T-helper 9 cell (primary cell): ENCODE measurements at places on chromosomes 16 and 17.

DNA sequence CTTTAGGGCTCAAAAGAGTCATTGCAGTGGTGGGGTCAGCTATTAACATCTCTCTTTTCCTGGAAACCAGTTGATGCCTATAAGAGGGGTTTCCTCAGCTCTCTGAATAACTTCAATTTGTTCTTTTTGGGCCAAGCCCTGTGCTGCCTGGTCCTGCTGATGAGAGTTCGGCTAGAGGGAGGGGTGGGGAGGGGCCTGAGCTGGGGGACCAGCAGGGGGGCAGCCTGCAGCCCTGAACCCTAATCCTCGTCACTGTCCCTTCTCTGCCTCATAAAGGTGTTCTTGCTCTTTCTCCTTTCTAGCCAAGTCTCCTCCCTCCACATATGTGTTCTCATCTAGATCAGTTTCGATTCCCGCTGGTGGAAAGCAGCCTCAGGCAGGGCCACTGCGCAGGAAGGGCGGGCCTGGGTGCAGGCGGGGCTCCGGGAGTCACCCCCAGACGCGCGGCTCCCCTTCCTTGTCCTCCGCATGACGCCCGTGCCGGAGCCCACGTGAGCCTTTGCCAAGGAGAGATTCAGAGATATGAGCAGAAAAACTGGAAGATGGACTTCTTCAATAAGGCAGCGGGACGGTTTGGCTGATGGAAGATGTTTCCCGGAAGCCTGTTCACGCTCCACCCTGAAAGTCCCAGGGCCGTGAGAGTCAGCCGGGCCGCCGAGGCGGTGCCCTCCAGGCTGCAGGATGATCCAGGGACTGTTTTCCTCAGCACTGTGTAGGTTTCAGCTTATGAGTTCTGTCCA lies 15.0 kb upstream of the RHOT1 start:
- peak; percentile 72 for DNase-seq

GRCh38 chr16:67016681-67017420 lies 12.1 kb upstream of the CBFB start:
- no peak for DNase-seq

DNA sequence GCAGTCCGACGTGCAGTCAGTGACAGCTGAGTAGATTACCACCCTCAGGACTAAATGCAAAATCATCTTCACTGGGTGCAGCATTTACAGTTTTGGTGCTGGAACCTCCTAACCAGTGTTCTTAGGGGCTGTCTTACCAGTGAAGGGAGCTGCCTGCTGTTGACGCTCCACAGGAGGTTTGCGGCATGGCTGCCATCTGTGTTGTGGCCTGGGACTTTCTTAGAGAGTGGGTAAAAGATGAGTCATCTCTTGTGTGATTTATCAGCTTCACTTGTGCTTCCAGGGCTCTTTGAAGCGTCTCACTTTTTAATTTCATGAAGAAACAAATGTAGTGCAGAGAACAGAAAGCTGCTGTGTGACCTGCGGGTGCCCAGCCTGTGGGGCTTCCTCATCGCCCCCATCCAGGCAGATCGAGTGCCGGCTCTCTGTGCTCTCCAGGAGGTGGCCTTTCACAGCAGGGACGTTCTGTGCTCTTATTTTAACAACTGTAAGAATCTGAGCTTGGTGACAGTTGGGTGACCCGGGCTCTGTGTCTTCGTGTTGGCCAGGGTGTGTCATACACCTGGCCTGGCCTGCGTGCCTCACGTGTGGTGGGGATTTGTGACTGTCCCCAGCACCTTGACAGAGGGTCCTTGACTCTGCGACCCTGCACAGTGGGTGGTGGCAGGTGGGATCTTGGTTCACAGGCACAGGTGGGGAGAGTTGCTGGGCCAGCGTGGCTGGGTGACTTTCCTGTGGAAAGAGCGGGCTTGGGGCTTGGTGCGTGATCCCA lies 24.3 kb upstream of the ZNF750 start:
- DNase-seq: peak; percentile 76

GRCh38 chr17:55421179-55421934 lies at the start of gene MMD:
Gene MMD, minus strand, starts transcription at chr17:55421835. Its CDS starts 140 bp downstream, at chr17:55421695.
- peak; percentile 10 for DNase-seq

- DNase-seq: no peak
Measured at GRCh38 chr16:20938426-20938825, 37.9 kb downstream of the LYRM1 start.

DNA sequence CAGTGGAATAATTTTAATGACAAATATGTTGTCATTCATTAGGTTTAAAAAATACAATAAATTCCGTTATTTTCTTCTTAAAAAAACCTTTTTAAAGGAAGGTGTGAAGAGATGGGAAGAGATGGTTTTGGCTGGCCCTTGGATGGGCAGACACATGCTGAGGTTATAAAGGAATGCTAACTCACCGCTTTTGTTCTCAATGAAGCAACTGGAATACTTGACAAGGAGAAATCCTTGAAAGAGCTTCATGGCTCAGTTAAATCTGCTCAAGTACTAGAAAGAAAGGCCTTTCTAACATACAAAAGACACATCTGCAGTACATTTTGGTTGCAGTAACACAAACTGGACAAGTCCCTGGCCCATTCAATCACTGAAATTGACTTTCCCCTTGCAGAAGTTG lies 158.3 kb upstream of the KCNJ16 start:
- no peak for DNase-seq

DNA sequence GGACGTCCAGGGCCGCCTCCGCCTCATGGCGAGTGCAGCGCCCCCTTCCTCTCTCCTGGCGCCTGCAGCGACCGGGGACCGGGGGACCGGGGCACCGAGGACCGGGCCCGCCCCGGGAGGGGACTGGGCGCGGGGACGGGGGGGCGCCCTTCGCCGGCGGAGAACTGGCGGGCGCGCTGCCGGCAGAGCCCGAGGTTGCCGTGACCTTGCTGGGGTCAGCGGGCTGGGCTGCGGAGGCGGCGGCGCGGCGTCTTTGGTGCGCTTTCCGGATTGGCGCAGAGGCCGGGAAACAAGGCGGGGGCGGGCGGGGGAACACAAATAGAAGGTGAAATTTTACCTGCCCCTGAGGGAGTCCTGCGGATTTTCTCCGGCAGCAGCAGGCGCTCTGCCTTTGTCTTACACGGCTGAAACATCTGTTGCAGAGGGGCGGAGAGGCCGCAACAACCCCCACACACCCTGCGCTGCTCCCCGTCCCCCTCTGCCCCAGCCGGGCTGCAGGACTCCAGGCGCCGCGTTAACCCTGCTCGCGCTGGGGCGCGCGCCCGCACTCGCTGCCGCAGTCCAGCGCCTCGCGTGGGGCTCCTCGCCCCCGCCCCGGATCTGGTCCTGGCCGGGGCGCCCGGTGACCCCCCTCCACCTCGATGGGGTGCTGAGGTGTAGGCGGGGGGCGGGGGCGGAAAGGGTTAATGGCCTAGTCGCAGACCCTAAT lies 53.5 kb downstream of the SREBF1 start:
- peak; percentile 53 for DNase-seq

- DNase-seq: no peak
Measured at GRCh38 chr17:36743130-36743529, 141.7 kb downstream of the MRM1 start.

DNA sequence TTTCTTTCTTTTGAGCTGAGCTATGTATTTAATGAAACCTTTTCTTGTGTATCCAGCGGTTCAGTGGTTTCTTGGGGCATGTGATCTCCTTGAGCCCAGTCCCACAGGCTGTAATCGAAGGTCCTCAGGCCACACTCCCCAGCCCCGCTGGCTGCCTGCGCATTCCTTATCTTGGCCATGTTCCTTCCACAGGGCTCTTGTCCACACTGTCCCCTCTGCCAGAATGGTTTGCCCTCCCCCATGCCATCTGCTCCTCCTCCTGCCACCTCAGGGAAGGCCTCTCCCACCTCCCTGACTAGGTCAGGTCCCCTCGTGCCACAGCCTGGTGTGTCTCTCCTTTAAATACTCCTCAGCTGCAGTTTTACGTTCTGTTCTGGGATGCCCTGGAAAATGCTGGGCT lies 12.1 kb upstream of the NLRC5 start:
- DNase-seq: no peak

DNA sequence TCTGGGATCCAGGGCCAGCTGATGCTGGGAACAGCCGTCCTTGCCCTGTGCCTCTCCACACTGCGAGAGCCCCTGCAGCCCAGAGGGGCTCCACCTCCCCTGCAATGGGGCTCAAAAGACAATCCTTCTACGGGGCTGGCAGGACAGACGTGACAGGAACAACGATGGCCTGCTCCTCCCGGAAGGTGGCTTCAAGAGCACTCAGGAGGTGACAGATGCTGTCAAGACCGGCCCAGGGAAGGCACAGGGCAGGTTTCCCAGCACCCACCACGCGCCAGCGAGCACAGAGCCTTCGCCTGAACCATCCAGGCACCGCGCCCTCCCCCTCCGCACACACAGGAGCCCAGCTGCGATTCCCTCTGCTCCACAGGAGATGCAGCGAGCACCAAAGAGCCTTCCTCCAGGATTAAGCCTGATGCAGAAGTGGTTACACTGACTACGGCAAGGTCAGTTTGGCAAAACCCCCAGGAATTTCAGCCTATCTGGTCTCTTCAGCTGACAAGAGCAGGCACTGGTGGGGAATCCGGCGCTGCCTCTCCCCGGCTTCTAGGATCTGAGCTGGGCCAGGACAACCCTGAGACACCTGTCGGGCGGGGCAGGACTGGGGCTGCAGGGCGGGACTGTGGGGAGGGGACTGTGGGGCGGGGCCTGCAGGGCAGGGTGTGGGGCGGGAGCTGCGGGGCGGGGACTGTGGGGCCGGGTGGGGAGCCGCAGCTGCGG lies 103.4 kb downstream of the ZNF778 start:
- no peak for DNase-seq

GRCh38 chr17:48317732-48318131 lies 112.3 kb downstream of the SKAP1 start:
- DNase-seq: no peak

DNA sequence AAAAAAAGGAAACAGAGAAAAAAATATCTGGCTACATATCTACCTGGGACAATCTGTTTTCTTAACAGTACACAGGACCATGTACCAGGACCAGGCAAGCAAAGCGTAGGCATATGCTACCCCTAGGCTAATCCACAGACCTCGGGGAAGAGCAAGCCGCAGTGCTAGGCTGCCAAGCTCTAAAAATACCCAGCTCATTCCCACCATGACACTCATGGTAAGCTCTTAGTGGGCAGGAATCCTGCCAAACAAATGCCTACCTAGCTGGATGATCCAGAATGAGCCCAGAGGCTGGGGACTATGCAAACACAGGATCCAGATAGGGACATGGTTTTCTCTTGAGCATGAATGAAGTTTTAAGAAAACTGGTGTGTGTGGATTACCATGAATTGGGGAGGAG lies 95.6 kb downstream of the GRIN2A start:
- no peak for DNase-seq

- DNase-seq: no peak
Measured at GRCh38 chr17:63447471-63448009, 1.4 kb upstream of the CYB561 start.

DNA sequence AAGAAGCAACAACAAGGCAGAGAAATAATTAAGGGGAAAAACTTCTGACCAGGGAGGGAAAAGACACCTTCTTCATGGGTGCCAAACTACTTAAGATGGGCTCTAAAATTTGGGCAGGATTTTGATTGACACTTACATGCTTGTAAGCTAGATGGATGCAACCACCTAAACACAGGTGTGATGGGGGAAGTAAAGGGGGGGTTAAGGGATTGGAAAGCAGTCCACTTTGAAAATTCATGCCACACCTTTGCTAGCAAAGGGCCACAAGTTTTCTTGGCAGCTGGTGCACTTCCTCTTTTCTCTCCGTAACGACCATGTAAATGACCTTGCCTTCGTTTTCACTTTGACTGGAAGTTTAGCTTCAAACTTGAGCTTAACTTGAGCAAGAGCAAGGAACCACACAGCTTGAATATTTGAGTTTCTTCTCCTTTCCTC lies 14.3 kb upstream of the PRKAR1A start:
- no peak for DNase-seq

DNA sequence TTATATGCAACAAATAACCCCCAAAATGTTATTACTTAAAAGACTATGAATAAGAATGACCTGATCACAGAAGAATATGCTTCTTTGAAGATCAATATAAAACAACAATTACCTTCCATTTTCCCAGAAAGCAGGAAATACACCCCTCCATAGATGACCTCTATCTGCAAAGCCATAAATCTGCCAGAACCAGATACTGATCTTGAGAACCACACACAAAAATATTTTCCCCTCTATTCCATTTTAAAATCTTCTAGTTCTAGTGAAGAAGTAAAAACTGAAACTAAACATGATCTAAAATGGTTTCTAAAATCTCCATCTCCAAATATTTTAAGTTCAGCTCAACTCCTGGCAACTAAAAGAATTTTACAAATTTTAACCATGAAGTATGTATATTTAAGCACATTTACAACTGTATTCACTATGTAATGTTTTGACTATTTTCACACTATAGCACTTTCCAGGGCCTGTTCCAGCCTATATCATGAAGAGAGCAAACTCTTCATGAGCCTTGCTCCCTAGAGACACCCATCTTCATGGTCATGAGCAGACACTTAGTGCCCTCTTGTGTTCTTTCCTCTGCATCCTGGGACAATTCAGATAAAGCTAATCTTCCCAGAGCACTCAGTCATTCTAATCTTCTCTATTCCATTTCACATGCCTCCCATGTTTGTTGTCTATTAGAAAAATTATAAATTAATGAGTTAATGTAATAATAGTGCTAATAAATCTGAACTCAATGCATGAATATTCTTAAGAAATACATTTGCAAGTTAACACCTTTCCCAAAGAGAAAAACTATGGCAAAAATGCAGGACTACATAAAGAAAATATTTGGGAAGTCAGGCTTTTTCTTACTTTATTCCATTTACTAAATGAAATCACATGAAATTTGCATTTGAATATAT lies 87.0 kb downstream of the HELZ start:
- DNase-seq: no peak

DNA sequence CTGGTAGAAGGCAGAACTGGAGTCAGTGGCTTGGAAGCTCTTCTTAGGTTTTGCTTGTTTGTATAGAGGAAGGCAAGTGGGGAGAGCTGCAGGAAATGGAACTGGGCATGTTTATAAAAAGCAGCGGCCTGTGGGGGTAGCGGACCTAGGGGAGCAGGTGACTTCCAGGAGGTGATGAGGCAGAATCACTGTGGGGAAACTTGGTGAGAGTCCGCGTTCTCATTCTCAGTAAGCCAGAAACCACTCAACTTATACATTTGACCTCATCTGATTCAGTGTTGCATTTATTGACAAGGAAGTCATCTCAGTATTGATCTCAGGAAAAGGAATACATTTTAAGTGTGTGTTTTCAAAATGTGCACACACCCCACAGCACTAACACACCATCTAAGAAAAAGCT lies 299.8 kb downstream of the CNTNAP4 start:
- no peak for DNase-seq

DNA sequence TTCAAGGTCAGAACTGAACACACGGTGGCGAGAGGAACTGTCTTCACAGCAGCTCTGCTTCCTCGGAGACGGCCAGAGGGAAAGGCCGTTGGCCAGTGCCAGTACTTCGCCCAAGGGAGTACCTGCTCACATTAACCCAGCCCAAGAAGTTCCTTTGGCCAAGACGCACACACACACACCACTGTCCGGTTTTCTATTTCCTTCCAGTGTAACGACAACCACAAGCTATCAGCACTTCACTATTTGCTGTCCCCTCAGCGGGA lies 744 bp upstream of the GGNBP2 start:
- DNase-seq: no peak

- no peak for DNase-seq
Measured at GRCh38 chr16:89884041-89884421, 10.6 kb downstream of the TCF25 start.

GRCh38 chr17:9241371-9241712 lies 220.0 kb downstream of the NTN1 start:
- DNase-seq: no peak

- DNase-seq: peak; percentile 60
Measured at GRCh38 chr16:81616321-81617020, 162.6 kb upstream of the PLCG2 start.
